ENCODE measurements at places on chromosomes 6 and 20. TPM values are rescaled to one million over a fixed set of nuclear protein-coding genes. Genes with fewer than 3 reads are reported as not detected.

C6orf58 gene
- total RNA-seq: not detected

GRCh38 chr20:48374991-48375595 lies 452.7 kb downstream of the PREX1 start:
- no peak for DNase-seq

- DNase-seq: no peak
These were observed 100.3 kb downstream of the SH3BGRL2 start for GRCh38 chr6:79731471-79731870.

HBS1L gene
- 52.3 TPM for total RNA-seq

- no peak for DNase-seq
These were observed 67.3 kb downstream of the PREX1 start for GRCh38 chr20:48760403-48760983.

- DNase-seq: no peak
These were observed at the start of gene SYCP2L for GRCh38 chr6:10886691-10887502. Gene SYCP2L, plus strand, starts transcription at chr6:10887052. Its CDS starts 75 bp downstream, at chr6:10887127.

VSX1 gene
- 0.83 TPM for total RNA-seq

DNA sequence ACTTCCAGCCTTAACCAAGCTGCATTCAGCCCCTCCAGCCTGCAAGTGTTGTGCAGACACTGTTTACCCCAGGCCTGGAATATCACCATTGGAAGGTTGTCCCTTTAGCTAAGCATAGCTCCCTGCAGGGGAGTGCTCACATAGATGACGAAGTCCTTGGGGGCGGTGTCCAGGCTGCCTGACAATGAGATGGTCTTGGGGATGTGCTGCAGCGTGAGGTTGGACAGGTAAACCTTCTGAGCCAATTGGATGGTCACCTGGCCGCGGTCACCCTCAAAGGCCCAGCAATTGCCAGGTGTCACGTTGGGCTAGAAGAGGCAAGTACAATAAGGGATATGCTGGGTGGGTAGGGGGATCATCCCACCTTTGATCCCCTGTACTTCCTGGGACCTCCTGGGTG lies 18.6 kb downstream of the SUN5 start:
- DNase-seq: no peak

GRCh38 chr20:33250666-33251065 lies 14.9 kb downstream of the BPIFA1 start:
- no peak for DNase-seq

DNA sequence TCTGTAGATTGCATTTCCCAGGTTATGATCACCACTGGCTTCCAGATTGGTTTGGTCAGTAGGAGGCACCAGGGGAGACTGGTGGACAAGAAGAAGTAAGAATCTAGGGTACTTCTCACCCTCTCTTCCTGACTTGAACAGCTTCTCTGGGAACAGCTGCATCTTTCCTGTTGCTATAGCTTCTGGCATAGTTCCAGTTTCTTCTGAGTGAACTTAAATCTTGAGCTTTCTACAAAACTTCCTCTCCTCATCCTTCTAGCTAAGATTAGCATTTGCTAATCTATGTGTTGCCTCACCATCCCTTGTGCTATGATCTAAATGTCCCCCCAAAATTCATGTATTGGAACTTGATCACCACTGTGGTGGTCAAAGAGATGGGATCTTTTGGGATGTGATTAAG lies 724.6 kb downstream of the UTRN start:
- no peak for DNase-seq

GRCh38 chr6:44733126-44733525 lies 345.6 kb downstream of the CDC5L start:
- peak; percentile 75 for DNase-seq

CST2 gene
- total RNA-seq: 0.45 TPM

GRCh38 chr6:125858427-125859320 lies 67.9 kb downstream of the NCOA7 start:
- DNase-seq: no peak

DNA sequence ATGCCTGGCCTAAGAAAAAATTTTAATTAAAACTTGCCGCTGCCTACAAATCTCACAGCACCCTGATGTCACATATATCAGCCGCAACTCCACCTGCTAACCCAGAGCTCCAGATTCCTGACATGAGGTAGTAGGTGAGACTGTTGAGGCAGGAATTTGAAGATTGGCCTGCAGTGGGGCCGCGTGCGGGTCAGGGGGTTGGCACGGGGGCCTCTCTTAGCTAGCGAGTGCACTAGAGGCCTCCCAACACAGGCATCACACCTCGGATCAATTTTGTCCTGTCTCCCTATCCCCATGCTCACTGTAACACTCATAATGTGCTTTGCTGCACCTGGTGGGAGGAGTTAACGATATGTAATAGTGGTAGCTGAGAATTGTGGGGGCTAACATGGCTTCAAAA lies 349.8 kb downstream of the CDC5L start:
- DNase-seq: peak; percentile 84

SLC16A10 gene
- 0.57 TPM for total RNA-seq

SPATS1 gene
- total RNA-seq: not detected

- DNase-seq: no peak
These were observed 4.6 kb downstream of the MDGA1 start for GRCh38 chr6:37693079-37693478.

RBBP8NL gene
- total RNA-seq: not detected

GRCh38 chr6:4664117-4664626 lies 112.0 kb upstream of the CDYL start:
- no peak for DNase-seq

DNA sequence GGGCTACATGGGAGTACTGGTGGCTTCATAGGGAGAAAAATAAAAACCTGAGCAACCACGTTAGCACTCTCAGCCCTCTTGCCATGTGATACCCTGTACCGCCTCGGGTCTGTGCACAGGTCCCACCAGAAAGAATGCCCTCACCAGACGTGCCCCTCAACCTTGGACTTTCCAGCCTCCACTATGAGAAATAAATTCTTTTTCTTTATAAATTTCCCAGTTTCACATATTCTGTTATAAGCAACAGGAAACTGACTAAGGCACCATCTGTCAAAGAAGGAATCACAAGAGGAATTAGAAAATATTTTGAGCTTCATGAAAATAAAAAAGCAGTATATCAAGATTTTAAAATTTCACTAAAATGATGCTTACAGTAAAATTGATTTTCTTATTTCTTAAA lies 168.4 kb upstream of the BMP5 start:
- DNase-seq: no peak

DNA sequence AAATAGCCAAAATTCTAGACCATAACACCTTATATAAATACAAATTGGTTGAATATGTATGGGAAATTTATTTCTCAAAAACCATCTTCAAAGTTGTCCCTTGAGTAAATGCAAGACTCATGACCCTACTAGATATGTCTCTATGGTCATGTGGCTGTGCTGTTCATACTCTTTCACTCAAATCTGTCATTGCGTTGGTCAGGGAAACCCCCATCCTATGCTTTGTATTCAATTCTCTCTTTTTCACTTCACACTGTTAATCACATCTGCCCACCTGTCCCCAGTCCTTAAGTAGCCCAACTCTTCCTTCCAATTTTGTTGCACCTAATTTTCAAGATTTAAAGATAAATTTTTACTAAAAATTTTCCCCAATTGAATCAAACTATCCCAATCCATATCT lies 51.0 kb downstream of the RPS12 start:
- DNase-seq: no peak

- no peak for DNase-seq
These were observed 21.0 kb downstream of the SRSF3 start for GRCh38 chr6:36615018-36615761.

DNA sequence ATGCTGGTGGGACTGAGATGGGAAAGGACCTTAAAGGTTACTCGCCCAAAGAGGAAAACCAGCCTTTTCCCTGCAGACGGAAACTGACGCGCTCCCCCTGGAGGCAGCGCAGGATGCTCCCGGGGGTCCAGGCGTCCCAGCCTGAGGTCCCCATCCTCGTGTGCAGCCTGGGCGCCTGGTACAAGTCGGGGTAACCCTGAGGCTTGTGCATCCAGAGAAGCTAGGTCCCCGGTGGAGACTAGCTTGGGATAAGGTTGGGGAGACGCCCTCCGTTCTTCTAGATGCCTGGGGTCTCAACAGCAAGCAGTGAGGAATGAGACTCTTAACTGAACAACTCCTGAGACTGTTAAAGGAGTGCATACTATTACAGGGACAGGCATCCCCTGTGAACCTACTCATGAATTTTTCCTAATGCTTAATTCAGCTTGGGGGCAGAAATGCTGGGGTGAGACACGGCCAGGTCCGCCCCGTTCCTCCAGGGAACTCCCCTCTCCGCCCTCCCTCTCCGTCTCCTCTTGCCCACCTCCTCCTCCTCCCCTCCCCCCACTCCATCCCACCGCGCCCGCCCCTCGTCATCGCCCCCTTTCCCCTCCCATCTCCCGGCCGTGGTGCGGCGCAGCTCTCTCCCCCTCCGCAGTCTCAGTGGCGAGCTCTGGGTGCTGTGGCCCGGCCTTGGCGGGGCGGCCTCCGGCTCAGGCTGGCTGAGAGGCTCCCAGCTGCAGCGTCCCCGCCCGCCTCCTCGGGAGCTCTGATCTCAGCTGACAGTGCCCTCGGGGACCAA lies at the start of gene PRSS35:
PRSS35 (plus strand) TSS at position 634 of the 781 bp plus-strand sequence. CDS start 10,908 bp downstream, outside the sequence.
- no peak for DNase-seq

DNA sequence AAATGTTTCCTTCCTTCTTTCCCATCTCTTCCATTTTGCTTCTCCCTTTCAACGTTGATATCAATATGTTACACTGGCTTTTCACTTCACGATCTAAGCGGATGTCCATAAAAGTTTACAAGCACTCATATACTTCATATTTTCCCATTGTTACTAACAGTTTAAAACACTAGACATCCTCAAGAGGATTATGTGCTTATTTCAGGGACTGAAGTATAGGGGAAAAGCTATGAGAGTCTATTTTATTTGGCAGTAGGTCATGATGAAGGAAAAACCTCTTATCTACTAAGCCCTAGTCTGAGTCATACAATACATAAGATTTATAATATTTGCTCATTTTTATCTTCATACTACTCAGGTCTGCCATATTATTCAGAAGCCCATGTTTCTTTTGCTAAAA lies 20.6 kb upstream of the EPB41L2 start:
- no peak for DNase-seq

DNA sequence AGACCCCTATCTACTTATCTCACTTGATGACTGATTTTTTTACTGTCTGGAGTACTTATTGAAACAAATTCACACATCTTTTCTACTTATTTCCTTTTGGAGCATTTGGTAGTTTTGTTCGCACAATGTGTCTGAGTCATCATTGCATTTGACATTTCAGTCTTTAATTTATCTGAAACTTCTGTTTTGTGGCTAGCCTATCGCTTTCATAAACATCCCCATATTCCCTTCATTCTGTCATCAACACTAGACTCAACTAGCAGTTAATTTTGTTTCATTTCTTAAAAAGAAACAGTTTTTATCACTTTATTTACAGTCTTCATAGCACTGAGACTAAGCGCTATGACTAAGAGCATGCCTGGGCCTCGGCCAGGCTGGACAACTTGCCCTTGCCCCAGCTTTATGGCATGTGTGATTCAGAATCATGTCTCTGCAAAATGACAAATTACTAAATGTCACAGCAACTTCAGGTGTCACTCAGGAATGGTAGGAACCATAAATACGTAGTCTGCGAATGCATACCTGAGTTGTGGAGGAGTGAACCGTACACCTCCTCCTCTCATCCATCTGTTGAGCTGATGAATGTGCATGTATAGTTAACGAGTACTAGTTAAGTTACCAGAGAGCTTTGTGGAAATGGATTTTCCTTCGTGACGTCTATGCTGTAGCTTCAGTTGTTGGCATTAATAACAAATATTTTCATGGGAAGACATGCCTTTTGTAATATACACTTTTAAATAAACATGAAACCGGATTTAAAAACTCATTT lies 16.2 kb downstream of the L3MBTL3 start:
- DNase-seq: no peak

SGK2 gene
- total RNA-seq: 0.66 TPM

DNA sequence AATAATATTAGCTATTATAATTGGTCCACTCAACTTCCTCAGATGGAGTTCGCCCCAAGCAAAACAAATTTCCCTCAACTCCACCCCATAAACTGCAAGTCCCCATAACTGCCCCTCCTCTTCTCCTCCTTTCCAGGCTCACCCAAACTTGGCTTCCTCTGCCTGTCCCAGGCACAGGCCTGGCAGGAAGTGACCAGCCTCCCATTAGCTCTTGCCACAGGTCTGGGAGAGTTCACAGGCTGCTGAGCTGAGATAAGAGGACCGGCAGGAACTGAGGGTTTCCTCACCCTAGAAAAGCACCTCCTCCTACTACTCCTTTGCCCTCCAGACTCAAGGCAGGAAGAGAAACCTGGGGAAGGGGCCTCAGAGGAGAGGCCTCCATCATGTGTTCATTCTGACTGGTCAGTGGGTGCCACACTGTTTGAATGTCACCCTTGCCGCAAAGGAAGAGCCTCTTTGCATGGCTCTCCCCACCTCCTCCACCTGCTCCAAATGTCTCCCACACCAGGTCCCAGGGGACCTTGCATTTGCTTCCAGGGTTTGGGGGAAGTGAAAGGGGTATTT lies 24.5 kb upstream of the SMIM29 start:
- DNase-seq: no peak

GRCh38 chr6:148912252-148912651 lies 165.4 kb downstream of the UST start:
- no peak for DNase-seq

DNA sequence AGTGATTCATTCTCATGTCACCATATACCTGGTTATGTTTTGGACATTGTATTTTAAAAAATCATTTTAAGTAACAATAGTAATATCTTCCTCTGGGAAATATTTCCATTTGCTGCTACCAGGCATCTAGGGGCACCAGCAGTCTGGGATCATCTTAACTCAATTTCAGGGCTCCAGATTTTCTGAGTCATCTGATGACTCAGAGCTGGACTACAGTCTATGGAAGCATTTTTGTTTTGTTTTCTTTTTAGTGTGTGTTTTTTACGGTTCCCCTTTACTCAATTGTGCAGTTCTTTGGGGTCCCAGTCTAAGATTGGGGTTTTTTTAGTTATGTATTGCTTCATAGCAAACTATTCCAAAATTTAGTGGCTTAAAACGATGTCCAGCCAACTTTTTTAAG lies 5.7 kb upstream of the FKBP5 start:
- no peak for DNase-seq

DNA sequence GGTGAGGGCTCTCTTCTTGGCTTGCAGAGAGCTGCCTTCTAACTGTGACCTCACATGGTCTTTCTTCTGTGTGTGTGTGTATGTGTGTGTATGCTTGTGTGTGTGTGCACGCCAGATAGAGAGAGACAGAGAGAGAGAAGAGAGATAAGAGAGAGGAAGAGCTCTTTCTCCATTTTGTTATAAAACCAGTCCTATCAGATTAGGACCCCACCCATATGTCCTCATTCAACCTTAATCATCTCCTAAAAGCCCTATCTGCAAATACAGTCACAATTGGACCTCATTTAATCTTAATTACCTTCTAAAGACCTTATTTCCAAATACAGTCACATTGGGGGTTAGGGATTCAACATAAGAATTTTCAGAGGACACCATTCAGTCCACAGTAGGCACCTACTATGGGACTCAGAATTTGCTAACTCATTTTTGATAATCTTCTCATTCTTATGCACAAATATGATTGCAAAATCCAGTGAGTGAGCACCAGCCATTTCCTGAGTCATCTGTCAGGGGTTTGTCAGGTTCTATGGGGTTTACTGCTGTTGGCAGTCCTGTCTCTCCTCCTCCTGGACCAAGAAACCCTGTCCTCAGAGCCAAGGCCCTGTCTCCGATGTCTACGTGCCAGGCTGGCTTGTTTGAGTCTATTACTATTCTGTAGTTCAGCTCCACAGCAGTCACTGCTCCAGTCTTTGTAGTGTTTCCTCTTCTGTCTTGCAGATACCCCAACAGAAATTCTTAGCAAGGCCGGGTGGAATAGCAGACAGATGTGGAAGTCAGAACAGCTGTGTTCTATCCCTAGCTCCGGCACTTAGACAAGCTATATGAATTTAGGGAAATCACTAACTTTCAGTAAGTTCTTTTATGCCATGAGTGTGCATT lies 59.0 kb upstream of the FAM184A start:
- DNase-seq: no peak

KHDC1 gene
- 1.8 TPM for total RNA-seq
